ENCODE measurements at places on chromosomes 2 and 18. TPM values are rescaled to one million over a fixed set of nuclear protein-coding genes. Genes with fewer than 3 reads are reported as not detected.
A peak's percentile ranks its signal among the peaks of the same experiment; 100 is the strongest.

Gene CTAGE1
- polyA plus RNA-seq = 0.05 TPM

Gene IL1R2
- polyA plus RNA-seq = 0.35 TPM

DNA sequence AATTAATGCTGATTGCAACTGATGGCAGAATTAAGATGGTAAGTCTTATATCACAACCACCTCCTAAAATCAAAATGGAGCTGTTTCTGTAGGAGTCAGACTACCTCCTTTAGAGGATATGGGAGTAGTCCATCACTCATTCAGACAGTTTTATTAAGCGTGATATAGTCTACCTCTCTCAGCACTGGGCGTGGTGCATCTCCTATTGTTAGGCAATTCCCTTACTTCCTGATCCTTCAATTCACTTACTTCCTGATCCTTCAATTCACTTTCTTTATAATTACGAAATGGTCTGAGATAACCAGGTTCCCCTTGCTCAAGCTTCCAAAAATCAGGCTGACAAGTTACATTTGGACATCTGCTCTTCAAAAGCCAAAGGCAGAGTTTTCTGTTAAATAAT lies 31.9 kb downstream of the ATP8B1 start:
- DNase-seq = no peak

DNA sequence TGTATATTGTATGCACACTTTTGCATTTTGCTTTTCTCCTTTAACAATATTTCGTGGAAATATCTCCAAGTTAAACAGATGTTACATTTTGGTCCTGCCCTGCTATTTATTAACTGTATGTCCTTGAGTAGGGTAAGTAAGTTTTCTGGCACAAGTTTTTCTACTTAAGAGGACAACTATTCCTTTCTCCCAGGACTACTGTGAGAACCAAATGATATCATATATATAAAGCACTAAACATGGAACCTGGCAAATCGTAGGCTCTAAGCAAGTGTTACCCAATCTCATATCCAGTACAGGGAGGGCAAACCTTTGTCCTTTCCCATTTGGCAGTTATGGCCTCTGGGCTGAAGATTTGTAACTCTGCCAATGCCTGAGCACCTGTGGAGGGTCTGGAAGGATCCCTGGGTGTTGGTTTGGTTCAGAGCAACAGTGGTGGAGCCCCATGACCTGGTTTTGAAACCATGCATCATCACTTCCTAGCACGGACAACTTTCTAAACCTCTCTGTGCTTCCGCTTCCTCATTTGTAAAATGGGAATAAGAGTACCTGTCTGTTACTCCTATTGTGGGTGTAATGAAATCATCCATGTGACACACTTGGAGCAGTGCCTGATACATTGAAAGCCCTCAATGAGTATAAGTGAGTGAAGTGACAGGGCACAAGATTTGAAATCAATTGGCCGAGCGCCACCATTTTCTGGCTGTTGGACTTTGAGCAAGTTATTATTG lies 28.3 kb upstream of the ICOS start:
- DNase-seq = no peak

DNA sequence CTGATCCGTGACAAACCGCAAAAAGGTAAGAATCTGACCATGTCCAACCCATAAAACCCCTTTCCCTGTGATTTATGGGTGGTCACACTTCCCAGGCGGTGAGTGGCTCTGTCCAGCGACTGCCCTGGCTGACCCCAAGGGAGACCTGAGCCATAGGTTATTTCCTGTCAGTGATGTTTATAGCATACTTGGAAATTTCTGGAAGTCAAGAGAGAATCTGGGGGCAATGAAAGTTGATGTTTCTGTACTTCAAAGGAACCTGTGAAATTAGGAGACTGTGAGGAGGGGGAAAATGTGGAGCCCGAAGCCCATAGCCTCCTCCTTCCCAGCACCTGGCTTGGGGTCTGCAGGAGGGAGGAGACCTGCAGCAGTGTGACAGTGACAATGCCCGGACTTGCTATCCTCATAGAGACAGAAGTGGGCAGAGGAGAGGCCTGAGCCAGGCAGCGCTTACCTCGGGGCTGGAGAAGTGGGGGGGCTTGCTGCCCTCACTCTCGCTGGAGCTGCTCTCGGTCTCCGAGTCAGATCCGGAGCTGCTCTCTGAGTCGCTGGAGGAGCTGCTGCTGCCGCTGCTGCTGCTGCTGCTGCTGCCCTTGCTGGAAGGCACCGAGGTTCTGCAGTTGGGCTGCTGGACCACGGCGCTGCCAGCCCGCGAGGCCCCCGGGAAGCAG lies 111.3 kb upstream of the REV1 start:
- DNase-seq = no peak

Gene CD8B
- polyA plus RNA-seq = not detected

DNA sequence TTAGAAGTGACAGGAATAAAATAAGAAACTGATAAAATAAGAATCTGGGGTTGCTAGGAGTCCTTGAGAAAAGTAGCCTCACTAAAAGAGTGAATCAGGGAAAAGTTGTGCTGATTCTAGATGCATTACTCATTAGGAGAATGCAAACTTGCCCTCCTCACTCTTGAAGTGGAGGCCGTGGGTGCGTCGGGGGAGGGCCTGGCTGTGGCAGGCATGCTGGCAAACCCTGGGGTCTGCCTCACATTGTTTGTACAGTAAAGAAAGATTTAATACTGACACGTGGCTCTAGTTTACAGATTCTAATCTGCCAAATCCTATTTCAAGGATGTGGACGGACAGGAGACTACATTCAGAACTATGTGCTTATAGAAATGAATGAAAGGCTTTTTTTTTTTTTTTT lies 41.9 kb downstream of the TANC1 start:
- DNase-seq = no peak

Gene CD8B2
- not detected for polyA plus RNA-seq

GRCh38 chr2:7033136-7033960 lies 116.1 kb downstream of the RNF144A start:
- no peak for DNase-seq

- DNase-seq = peak; percentile 51
Observed at GRCh38 chr2:72222829-72223564, 75.3 kb upstream of the CYP26B1 start.

GRCh38 chr2:106816974-106817373 lies 69.0 kb downstream of the ST6GAL2 start:
- DNase-seq = no peak

Gene LBH
- polyA plus RNA-seq = 381 TPM

GRCh38 chr2:75133621-75134570 lies 65.4 kb downstream of the TACR1 start:
- no peak for DNase-seq

- no peak for DNase-seq
Observed at GRCh38 chr2:18804536-18804935, 215.2 kb upstream of the NT5C1B start.

Gene GPR35
- 0.06 TPM for polyA plus RNA-seq

- no peak for DNase-seq
Observed at GRCh38 chr18:61731178-61731577, 161.6 kb downstream of the RNF152 start.

Gene CREG2
- polyA plus RNA-seq = not detected

GRCh38 chr2:60282886-60283285 lies 270.6 kb downstream of the BCL11A start:
- DNase-seq = no peak

DNA sequence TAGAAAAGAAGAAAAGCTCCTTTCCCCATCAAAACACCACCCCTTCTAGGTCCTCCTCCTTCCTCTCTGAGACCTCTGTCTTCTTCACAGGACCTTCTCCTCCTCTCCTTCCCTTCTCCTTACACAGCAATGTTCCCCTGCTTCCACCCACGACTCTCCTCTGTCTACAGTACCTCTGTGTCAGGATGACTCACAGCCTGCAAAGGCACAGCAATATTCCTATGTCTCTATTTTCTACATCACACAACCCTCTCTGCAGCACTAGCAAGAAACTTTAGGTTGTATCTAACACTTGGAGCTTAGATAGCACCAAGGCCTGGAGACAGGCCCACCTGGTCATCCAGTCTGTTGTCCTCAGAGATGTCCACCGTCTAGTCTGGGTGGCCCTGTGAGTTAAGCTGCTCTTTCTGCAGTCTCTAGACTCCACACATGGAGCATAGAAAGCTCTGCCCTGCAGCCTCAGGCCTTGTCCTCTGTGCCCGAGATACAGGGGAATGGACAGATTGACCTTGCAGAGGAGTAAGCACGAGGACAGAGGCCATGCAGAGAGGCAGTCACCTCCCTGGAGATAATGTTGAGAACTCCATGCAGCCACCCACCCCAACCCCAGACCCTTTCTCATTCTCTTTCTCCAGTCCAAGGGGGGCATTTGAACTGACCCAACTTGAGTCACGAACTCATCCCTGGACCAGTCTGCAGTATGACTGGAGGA lies 212.0 kb downstream of the TNS1 start:
- DNase-seq = peak; percentile 24

- no peak for DNase-seq
Observed at GRCh38 chr2:113980946-113981345, 91.1 kb downstream of the ACTR3 start.

GRCh38 chr18:25456334-25457010 lies 104.5 kb upstream of the ZNF521 start:
- DNase-seq = no peak

GRCh38 chr2:70374616-70375015 lies 72.7 kb upstream of the FAM136A start:
- DNase-seq = no peak

DNA sequence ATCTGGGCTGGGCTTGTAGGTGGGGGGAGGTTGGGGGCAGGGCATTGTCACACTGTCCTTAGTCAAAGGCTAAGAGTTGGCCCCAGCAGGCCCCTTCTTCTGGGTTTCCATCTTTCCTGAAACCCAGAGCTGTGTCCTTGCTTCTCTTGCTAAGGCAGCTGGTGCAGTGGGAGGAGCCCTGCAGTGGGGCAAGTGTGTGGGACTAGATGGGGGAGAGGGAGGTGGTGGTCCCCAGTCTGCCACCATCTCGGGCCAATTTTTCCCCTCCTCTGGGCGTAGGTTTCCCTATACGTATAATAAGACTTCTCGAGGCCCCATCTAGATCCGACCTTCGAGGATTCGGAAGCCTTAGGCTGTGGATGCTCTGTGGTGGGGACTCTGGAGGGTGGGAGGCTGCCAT lies 3.5 kb downstream of the KCNF1 start:
- no peak for DNase-seq

DNA sequence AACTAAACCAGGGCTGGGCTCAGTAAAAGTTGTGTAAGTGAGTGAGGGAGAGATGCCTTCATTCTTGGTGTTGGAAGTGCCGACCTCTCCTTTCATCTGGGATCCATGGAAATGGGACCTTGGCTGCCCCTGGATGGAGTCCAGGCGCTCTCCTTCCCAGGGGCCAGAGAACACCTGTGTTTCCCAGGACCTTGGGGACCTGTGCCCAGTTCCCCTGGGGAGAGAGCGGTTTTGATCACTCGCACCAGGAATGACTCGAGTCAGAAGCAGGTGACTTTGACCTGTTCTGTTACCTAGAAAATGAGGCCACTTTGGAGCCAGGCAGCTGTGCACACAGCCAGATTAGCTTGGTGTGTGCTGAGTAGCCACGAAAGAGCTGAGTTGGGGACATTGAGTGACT lies 97.3 kb downstream of the SH3BP4 start:
- no peak for DNase-seq

DNA sequence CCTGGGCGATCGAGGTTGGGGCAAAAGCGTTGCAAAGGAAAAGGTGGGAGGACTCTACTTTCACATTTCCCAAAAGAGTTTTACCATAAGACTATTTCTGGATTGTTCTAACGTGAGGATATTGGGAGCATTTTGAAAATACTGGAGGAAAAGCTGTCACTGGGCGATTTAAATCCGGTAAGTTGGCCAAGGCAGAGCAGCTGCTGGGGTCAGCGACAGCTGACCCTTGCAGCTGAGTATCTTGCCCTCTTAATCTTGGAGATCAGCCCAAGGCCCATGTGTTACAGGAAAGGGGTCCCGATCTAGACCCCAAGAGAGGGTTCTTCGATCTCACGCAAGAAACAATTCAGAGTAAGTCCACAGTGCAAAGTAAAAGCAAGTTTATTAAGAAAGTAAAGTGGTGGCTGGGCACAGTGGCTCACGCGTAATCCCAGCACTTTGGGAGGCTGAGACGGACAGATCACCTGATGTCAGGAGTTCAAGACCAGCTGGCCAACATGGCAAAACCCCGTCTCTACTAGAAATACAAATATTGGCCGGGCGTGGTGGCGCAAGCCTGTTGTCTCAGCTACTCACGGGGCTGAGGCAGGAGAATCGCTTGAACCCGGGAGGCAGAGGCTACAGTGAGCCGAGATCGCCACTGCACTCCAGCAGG lies 964 bp upstream of the ST3GAL5 start:
- DNase-seq = no peak
